ENCODE measurements at places on chromosomes 3 and 15.

- no peak for DNase-seq
Measured at GRCh38 chr3:191944835-191945234, 483.9 kb downstream of the PYDC2 start.

- no peak for DNase-seq
Measured at GRCh38 chr3:7669641-7670040, 808.7 kb downstream of the GRM7 start.

DNA sequence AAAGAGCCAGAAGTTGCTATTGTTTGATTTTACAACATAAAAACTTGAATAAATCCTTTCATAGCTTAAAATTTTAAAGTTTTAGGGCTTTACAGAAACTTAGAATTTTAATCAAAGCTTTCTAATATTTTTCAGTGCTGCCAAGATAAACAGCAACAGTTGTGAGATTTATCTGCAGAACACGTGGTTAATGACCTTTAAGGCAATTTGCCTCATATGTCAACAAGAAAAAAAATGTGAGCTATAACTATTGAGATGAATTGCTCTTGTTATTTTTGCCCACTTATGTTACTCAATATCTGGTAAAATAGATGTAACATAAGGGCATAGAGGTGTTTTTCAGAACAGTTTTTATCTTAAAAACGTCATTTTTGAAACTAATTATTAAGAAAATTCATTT, 96.7 kb upstream of the NECTIN3 start:
- no peak for DNase-seq

DNA sequence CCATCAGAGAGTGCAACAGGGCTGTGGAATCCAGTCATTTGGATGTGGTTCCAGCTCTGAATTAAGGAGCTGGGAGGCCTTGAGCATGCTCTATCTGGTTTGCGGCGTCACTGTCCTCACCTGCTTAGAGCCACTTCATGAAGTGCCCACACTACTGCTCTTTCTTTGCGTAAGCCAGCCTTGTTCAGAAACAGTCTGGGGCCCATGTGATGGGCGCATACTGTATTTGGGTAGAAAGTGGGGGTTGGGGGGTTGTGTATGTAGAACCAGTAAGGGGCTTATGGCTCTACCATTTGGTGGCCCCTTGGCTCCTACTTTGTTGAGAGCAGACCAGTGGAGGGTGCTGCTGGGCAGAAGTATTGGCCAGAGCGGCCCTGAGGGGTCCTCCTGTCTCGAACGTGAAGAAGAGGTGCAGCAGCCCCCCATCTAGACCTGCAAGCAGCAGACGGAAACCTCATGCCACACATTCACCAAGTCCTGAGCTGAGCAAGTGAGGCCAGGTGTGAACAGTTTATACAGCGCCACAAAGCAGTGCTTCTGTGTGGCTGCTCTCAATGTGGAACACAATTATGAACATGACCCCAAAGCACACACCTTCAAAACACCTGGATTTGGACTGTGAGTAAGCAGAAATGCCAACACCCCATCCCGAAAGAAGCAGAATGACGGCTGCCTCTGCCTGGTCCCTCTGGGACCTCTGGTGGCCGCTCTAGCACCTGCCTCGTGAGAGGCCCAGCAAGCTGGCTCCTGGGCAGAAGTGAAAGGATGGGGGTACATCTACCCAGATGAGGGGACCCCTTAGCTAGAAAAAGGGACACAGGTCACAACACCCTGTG, 26.6 kb downstream of the SRPRB start:
- DNase-seq = no peak

- DNase-seq = no peak
Measured at GRCh38 chr15:42858540-42858939, 62.0 kb downstream of the TTBK2 start.

GRCh38 chr3:132254076-132254755, 63.0 kb upstream of the ACP3 start:
- DNase-seq = no peak

DNA sequence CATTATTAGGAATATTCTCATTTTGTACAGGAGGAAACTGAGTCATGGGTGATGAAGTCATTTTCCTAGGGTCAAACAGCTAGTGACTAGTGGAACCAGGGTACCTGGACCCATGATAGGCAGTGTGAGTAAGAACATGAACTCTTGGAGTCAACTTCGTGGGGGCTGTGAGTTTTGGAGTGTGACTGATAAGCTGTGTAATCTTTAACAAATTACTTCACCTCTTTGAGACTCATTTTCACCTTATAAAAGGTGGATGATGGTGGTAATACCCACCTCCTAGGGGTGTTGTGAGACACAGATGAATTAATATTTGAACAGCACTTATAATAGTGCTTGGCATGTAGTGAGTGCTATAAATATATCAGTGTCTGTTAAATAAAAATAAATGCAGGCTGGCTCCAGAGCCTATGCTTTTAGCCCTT, 9.1 kb downstream of the SEMA6D start:
- no peak for DNase-seq

GRCh38 chr3:169041677-169042171, 621.8 kb downstream of the MECOM start:
- DNase-seq = no peak

DNA sequence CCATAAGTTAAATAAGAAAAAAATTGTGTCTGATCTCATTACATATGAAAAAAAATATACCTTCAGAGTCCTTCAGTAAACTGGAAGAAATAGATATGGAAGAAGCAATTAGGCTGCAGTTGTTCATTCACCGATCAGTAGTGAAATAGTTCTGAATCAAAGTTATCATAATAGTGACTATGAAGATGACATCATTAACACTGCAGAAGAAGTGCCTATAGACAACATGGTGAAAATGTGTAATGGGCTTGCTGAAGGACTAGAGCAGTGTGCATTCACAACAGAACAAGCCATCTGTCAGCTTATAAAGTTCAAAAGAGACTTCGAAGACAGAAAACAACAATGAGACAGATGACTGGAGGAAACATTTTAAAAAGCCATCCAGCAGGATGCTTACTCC, 144.5 kb downstream of the NAALADL2 start:
- DNase-seq = no peak

DNA sequence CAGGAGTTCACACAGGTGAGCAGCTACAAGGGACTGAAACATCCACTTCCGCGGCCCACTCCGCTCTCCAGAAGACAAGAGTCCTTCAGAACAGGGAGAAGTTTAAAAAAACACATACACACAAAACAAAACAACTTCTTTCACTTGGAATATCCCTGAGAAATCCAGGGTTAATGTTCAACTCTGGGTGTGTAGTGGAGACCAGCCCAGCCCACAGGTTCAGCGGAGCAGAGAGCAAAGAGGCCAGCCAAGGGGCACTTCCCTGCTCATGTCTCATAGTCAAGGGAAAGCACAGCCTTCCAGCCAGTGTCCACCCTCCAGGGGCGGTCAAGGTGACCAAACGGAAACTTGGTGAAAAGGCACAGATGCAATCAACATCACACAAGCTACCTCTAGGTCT, 41.6 kb downstream of the WNT5A start:
- no peak for DNase-seq

DNA sequence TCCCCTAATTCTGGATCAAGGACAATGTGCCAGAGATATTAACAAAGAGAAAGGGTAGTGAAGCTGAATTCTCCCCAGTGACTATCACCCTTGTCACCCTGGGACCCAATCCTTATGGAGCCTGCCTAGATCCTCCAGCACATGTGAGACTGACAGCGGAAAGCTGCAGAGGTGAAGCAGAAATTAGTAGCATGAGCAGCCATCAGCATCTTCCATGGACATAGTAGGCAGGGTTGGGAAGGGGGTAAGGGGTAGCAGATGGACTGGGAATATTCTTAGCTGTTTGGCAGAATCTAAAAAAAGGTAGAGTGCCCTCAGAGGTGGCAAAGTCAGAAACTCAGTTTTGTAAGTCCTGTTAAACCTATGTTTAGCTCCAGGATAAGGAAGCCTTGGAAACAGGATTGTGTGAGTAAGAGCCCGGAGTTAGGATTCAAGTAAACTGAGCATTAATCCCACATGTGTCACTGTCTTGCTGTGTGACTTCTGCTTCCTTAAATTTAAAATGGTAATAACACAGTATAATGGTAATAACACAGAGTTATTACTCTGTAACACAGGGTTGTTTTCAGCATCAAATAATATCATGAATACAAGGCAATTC, 14.5 kb downstream of the GOLIM4 start:
- DNase-seq = no peak

GRCh38 chr15:93941697-93942096, 289.7 kb upstream of the MCTP2 start:
- no peak for DNase-seq

- DNase-seq = no peak
Measured at GRCh38 chr3:127610105-127610504, 11.9 kb downstream of the MCM2 start.

- DNase-seq = no peak
Measured at GRCh38 chr3:188749830-188750229, 421.9 kb upstream of the TPRG1 start.

- no peak for DNase-seq
Measured at GRCh38 chr3:184156522-184156955, 1.4 kb downstream of the DVL3 start.

- no peak for DNase-seq
Measured at GRCh38 chr3:151789853-151790463, 24.0 kb upstream of the AADAC start.

- no peak for DNase-seq
Measured at GRCh38 chr3:150135287-150135721, 164.6 kb upstream of the PFN2 start.

GRCh38 chr3:139585820-139586219, 46.3 kb upstream of the RBP1 start:
- no peak for DNase-seq

DNA sequence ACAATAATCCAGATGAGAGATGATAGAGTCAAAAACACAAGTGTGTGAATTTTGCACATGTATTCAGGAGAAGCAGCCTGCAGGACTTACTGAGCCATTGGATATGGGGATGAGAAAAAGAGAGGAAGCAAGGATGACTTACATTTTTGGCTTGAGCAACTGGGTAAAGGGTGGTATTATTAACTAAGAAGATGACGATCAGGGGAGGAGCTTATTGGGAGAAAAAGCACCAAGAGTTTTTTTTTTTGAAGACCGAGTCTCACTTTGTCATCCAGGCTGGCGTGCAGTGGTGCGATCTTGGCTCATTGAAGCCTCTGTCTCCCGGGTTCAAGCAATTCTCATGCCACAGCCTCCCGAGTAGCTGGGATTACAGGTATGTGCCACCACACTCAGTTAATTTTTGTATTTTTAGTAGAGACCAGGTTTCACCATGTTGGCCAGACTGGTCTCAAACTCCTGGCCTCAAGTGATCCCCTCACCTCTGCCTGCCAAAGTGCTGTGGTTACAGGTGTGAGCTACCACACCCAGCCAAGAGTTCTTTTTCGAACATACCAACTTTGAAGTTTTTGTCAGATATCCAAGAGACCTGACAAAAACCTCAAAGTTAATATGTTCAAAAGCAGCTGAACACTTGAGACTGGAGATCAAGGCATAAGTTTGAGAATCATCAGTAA, 14.8 kb upstream of the SH3BP5 start:
- peak; percentile 34 for DNase-seq

DNA sequence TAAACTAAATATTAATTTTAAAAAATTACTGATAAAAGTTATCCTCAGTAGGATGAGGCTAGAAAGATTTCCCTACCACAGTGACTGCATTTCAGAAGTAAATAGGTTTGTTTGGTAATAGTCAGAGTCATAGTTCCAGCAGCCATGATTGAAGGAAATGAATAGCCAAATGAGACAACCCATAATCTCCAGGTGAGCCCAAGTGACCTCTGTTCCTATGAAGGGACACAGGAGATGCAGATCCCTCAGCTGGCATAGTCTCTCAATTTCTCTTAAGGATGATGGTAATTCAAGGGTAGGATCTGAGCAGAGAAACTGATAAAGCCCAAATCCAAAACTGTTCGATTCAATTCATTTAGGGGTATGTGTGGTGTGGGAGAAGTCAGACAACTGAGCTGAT, 461.8 kb downstream of the RAP2B start:
- no peak for DNase-seq

DNA sequence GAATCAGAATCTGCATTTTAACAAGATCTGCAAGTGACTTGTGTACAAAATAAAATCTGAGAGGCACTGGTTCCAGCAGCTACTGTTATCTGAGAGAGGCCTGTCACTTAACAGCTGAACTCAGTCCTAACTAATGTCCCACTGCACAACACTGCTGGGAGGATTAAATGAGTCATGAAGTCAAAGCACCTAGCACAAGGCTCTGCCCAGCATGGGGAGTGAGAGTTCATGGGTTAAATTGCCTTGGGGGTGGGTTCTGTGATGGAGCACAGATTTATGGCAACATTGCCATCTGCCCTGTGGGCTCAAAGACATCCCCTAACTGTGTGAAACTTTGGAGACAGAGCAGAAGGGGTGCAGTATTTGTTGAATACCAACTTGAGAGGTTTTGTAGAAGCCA, 250.9 kb downstream of the PLCL2 start:
- DNase-seq = no peak

DNA sequence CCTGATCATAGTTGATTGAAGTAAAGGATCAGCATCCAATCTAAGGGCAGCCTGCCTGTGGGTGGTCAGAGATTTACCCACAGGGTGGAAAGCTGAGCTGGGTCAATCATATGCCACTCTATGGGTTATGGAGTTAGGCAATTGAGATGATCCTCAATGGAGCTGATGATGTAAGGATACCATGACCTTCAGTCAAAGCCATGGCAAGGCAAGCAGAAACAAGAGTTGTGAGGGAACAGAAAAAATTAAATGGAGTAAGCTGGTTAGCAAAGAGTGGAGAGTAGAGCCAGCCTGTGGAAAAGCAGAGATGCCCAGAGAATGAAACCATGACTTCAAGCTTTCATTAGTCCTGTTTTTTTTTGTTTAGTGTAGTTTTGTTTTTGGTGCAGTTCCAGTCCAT, 5.7 kb upstream of the IQGAP1 start:
- no peak for DNase-seq

All from CD4-positive, alpha-beta T cell treated with Interleukin-6 for 4 hours (primary cell).